ENCODE measurements at places on chromosomes 4 and X.

DNA sequence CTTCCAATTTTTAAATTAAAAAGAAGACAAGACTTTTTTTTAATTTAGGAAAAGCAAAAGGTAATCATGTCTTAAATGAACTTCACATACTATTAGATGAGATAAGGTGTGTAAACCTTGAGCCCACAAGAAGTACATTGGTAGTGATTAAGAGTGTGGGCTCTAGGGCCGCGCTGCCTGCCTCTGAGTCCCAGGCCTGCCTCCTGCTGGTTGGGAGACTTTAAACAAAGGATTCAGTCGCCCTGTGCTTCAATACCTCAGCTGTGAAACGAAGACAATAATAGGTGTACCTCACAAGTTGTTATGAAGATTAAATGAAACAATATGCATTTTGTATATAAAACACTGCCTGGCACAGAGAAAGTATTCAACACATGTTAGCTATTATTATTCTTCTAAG, 95.9 kb upstream of the MYOZ2 start:
- no peak for DNase-seq

- no peak for DNase-seq
These were observed 171.9 kb upstream of the GALNT7 start for GRCh38 chr4:172996571-172997216.

- no peak for DNase-seq
These were observed 139.5 kb downstream of the NPNT start for GRCh38 chr4:106034751-106035150.

GRCh38 chrX:129649268-129650182, 5.2 kb downstream of the APLN start:
- no peak for DNase-seq

- DNase-seq = no peak
These were observed 4.0 kb upstream of the ZFX start for GRCh38 chrX:24145303-24146186.

- no peak for DNase-seq
These were observed 42.1 kb downstream of the TMPRSS11E start for GRCh38 chr4:68489338-68489737.

DNA sequence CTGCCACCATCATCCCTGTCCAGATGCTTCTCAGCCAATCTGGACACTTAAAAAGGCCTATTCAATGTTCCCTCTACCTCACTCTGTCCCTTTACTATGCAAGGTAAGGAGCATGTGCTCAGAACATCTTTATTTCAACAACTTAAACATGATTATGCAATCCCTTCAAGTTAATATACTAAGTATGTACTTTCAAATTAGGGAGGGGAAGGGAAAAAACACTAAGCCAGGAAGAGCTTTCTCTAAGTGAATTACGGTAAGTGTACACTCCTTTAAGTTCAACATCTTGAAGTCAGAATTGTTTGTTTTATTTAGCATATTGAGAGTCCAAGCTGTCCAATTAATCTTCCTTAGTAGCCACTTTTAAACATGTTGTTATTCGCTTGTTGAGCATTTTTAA, 14.1 kb downstream of the SLC10A7 start:
- no peak for DNase-seq

- DNase-seq = no peak
These were observed 1927.1 kb upstream of the PCDH7 start for GRCh38 chr4:28792917-28793597.

All from esophagus squamous epithelium (tissue), 5 donors.